Trophoblast cell (in vitro differentiated cells and primary cell): ENCODE measurements at places on chromosomes 4 and X.

- DNase-seq: no peak
Observed at GRCh38 chrX:110322603-110323002, 4.7 kb upstream of the AMMECR1 start.

GRCh38 chr4:1547131-1547855 lies 136.8 kb downstream of the FAM53A start:
- DNase-seq: no peak

DNA sequence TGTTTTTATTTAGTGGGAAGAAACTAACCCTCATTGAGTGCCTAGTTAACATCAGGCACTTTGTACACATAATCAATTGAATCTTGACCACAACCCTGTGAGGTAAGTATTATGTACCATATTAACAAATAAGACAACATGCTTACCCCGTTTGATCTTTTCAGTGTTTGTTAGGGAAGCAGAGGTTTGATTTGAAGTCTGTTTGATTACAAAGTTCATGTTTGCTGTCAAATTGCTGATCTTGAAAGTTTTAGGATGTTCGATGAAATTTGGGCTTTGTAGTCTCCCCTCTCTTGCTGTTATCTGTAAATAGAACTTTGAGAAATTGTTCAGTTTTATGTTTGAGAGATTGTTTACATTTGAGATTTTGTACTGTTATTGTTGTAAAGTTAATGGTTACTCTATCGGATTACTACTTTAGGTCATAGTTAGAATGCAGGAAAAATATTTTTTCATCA lies 13.4 kb upstream of the ADH4 start:
- no peak for DNase-seq

GRCh38 chrX:43530837-43531236 lies 125.3 kb upstream of the MAOA start:
- no peak for DNase-seq

GRCh38 chr4:66182636-66183035 lies 512.3 kb upstream of the EPHA5 start:
- DNase-seq: no peak
